Osteoblast (primary cell): ENCODE measurements at places on chromosomes 5 and 9. TPM values are rescaled to one million over a fixed set of nuclear protein-coding genes. Genes with fewer than 3 reads are reported as not detected.
A peak's percentile ranks its signal among the peaks of the same experiment; 100 is the strongest.

DNA sequence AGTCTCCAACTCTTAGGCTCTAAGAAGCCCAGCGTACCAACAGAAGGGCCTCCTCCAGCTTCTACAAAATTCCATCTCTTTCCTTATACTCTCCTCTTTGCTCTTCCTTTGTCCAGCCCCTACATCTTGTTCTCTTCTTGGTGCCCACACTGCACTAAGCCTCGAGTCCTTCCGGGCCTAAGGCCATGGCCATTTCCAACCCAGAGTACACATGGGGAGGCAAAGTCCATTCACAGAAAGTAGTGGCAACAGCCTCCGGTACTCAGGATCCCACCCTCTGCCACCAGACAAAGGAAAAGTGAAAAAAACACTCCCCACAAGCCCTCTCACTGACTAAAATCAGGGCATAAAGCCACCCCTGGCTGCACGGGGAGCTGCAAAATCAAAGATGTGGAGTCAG is 60.3 kb downstream of the SAXO1 start:
- DNase-seq: no peak

DNA sequence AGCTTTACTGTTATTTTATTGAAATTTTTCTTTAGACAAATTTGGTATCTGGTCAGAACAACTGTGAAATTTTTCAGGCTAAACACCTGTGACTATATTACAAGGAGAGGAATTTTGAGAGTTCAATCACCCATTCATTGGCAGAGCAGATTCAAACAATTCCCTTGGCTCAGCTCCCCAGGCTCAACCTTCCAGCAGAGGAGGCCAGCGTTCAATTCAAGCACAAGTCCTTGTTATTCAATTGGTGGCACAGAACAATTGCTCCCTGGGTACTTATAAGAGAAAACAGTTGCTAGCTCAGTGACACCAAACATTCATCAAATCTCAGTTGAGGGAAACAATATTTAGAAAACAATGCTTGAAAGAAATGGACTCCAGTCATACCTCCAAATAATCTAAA is 83.3 kb downstream of the SUSD1 start:
- no peak for DNase-seq

DNA sequence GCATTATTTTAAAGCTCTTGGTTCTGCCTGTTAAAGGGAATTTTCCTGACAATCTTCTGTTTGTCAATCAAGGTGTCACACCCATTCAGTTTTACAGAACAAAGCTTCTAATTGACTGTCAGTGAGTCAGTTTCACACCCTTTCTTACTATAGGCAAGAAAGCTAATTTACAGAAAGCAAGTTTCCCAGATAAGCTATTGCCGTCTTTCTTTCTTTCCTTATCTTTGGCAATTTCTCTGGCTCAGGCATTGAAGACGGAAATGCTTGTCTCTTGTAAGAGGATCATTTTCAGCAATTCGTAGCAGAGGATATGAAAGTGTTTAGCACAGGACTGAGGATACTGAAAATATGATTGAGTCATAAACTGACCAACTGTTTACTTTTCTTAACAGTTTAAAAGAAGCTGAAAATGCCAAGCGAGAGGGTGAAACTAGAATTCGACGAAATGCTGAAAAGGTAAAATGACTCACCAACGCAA is 27.0 kb downstream of the SPINK5 start:
- no peak for DNase-seq

DNA sequence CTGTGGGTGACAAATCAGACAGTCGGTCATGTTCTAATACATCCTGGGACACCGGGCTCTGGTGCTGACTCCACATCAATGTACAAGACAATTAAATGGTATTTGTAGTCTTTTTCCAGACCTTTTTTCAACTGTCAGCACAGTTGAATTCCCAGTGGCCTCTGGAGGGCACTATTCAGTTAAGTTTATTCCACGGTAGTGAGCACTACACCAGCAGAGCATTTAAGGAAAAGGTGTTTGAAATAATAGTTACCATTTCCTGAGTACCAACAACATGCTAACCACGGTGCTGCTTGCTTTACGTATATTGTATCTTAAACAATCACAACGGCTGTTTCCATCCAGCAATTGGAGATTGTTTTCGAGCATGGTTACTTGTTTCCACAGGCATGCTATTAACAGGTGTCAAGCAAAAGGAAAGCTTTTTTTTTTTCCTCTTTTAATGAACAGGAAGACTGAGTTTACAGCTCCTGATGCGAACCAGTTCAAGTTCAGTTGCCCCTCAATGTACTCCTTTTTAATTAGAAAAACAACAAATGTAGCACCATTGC is 186.7 kb downstream of the PDZD2 start:
- peak; percentile 78 for DNase-seq

The HAVCR2 gene
- total RNA-seq: 0.59 and 0.72 TPM in 2 replicates

The RAD1 gene
- 54.6 and 58.3 TPM in 2 replicates for total RNA-seq

The OR1J2 gene
- total RNA-seq: 0.29 TPM in 1 of 2 replicates, not detected in the other

The CNTNAP3B gene
- total RNA-seq: 15.0 and 30.8 TPM in 2 replicates
